ENCODE measurements at places on chromosomes 7 and 10.

DNA sequence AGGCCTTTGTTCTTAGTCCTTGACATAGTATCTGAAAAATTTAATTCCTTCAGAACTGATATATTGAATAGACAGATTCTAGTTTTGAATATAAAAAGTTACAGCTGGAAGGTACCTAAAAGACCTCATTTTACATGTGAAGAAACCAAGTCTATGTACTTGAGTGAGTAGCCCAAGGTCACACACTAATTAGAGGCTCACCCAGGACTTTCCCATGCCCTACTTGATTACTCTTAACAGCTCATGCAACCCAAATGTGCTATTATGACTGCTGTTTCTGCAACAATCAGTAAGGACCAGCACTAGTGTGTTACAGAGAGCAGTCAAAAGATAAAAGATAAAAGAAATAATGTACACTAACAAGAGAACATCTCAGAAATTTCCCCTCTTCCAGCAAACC is 40.7 kb upstream of the BET1 start:
- DNase-seq = no peak

DNA sequence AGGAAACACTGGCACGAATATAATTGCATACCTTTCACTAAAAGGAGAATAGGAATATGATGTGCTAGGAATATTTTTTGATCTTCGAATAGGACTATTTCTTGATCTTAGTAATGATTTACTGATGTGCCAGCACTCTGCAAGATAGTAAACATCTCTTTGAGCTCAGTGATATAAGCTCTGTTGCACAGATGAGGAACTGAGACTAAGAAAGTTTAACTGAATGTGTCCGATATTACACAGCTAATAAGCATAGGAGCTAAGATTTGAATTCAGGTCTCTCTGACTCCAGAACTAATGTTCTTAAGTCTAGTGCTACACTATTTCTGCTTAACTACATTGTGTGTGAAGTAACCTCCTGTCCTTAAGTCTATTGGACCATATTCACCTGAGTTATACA is 98.4 kb upstream of the PTPRZ1 start:
- no peak for DNase-seq

DNA sequence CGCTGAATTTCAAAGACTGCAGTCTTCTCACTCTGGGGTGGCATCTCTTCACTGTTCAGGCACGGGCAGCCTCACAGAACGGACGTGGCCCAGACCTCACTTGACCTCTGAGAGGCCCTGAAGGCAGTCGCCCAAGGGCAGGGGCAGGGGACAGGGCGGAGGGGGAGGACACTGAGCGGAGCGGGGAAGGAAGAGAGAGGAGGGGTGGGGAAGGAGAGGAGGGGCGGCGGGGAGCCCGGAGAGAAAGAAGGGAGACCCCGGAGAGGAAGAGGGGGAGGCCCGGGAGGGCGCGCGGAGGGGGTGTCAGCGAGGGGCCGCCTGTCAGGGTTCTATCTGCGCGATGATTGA is 58.7 kb upstream of the COMTD1 start:
- no peak for DNase-seq

- no peak for DNase-seq
Measured at GRCh38 chr10:80163741-80164341, 31.3 kb downstream of the PLAC9 start.
